ENCODE measurements at places on chromosomes 3 and 15.
A peak's percentile ranks its signal among the peaks of the same experiment; 100 is the strongest.

GRCh38 chr3:39970982-39971381, 161.6 kb downstream of the MYRIP start:
- no peak for DNase-seq

- no peak for DNase-seq
Measured at GRCh38 chr15:39936187-39936586, 2.3 kb downstream of the EIF2AK4 start.

GRCh38 chr3:59749291-59749690, 699.5 kb upstream of the CFAP20DC start:
- no peak for DNase-seq

DNA sequence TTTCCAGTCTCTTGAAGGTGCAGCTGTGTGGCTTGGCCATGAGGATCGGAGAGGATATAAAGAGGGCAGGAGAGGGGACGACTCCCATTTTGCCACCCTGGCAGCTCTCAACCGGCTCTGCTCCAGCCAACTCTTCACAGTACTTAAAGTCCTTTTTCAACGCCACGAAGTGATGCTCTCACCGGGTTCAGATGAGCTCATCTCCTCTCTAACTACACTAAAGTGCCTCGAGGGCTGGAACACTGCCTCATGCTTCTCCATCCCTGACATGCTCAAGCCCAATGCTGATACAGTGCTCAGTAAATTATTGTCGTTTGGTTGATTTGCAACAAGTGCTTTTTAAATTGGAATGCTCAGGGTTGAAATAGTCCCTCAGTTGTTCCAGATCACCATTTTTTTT, 97.8 kb downstream of the GTPBP8 start:
- no peak for DNase-seq

GRCh38 chr3:46545818-46546630, 20.1 kb downstream of the LRRC2 start:
- no peak for DNase-seq

DNA sequence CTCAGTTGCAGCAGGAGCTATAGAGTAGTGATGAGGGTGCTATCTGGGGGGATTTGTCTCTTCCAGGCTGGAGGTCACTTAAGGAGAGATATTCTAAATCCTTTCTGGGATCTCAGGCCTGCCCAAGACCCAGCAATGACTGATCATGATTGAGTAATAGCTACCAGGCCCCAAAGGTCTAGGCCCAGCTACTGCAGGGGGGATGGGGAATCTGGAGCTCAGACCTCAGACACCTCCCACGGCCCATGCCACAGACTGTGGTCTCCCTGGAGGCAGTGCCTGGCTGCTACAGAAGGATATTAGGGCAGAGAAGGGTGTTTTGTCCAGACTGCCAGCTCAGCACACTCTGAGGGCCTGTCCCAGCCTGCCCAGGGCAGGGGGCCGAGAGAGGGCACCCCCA, 6.9 kb downstream of the SLC38A3 start:
- DNase-seq: no peak

- peak; percentile 21 for DNase-seq
Measured at GRCh38 chr3:167882057-167882667, 146.6 kb downstream of the SERPINI1 start.

DNA sequence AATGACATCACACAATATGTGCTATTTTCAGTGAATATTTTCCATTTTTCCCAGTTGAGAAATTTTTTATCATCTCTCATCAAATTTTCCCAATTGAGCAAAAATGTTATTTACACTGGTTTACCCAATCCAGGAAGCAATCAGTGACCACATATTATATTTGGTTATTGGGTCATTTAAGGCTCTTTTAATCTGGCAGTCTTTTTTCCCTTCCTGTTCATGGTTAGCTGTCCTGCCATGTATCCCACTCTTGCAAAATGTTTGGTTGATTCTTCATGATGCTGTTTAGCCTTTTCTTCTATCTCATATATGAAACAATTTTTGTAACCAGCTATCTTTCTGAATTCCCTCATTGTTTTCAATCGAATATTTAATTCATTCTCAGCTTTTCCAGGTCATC, 626.0 kb downstream of the RBMS3 start:
- no peak for DNase-seq

- peak; percentile 71 for DNase-seq
Measured at GRCh38 chr15:39530480-39531342, 50.2 kb upstream of the THBS1 start.

DNA sequence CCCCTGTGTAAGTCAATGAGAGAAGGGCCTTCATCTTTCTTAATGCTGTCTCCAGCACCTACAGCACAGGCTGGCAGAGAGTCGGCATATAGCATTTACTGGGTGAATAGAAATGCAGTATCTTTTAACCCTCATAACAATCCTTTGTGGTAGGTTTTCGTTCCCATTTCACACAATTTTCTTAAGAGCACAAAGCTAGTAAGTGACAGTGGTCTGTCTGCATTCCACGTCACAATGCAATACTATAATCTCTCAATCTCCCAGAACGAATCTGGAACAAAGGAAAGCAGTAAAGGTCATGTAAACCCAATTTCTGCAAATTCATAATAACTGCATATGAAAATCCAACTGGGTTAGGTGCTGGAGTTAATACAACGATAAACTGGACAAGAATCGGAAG, 1.4 kb upstream of the ZFAND6 start:
- no peak for DNase-seq

GRCh38 chr15:98586066-98586465, 62.3 kb upstream of the IGF1R start:
- DNase-seq: no peak

- no peak for DNase-seq
Measured at GRCh38 chr15:48144889-48145288, 24.1 kb downstream of the SLC24A5 start.

GRCh38 chr3:52128118-52128683, 26.0 kb downstream of the POC1A start:
- peak; percentile 51 for DNase-seq

GRCh38 chr3:78049521-78049920, 1009.6 kb downstream of the ROBO2 start:
- DNase-seq: no peak

- no peak for DNase-seq
Measured at GRCh38 chr15:56244811-56245576, 1.3 kb upstream of the RFX7 start.

DNA sequence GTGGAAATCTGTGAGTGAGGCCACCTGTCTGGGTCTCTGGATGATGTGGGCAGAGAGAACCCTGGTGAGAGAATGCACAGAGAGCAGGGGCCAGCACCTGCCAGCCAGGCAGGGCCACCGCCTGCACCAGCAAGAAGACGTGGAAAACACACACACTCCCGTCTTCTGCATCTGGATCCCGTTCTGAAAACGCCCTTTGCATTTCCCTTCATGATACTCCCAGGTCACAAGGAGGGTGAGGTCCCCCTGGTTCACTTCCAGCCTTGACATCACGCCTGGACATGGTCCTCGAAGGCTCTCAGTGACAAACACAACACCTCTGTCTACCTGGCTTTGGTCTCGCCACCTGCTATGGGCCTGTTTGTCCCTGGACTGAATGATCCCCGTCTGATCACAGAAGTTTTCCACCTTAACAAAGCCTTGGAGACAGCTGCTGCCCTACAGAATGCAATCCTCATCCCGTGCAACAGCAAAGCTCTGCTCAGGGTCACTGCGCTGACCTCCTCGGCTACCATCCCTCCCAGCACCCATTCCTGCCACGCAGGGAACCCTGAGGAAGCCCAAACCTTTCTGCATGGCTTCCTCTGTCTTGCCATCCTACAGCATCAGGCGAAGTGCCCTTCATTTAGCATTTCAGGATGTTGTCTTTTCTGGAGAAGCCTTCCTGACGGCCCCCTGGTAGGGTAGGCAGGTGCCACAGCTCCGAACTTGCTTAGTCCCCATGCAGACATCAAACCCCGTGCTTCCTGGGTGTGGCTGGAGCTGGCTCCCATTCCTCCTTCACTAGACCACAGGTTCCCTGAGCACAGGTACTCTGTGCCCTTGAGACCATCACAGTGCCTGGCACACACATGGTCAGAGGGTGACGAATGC, 122.5 kb downstream of the ATP10A start:
- DNase-seq: no peak

- peak; percentile 81 for DNase-seq
Measured at GRCh38 chr15:36501063-36501678, 78.3 kb upstream of the CDIN1 start.

GRCh38 chr3:180855956-180856355, 56.5 kb upstream of the FXR1 start:
- no peak for DNase-seq

GRCh38 chr15:40330368-40330836, 6.9 kb downstream of the INAFM2 start:
- no peak for DNase-seq

GRCh38 chr3:190024912-190025311, 95.8 kb downstream of the P3H2 start:
- no peak for DNase-seq

DNA sequence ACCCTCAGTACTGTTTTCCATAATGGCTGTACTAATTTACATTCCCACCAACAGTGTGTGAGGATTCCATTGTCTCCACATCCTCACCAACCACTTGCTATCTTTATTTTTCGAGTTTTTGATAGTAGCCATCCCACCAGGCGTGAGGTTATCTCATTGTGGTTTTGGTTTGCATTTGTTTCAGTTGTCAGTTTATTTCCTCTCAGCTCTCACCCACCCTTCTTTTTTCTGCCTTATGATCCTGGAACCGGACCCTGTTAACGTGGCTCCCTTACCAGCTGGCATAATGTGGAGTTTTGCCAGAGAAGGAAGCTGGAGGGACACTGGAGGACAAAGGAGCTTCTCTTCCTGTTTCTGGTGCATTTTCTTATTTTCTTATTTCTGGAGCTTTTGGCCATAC, 25.1 kb upstream of the SH3GL3 start:
- no peak for DNase-seq

GRCh38 chr3:176513604-176514003, 683.7 kb downstream of the TBL1XR1 start:
- DNase-seq: no peak

DNA sequence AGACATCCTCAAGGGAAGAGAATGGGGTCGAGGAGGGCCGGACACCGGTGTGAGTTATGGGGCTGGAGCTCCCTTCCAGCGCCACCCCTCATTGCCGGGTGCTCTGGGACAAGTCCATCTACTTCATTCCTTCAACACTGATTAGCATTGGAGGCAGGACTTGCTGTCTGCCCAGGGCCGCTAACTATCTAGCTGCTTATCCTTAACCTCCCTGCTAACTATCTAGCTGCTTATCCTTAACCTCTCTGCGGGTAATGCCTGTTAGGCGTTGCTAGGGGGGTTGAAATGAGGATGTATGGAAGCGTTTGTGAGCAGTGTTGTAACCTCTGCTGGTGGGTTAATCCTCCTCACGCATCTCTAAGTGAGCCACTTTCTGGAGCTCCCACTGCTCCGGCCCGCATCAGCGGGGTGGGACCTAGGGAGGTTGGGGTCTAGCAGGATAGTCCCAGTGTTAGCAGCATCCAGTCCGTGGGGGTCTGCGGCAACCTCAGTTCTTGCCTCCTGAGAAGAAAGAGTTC, 10.9 kb upstream of the CHAC1 start:
- no peak for DNase-seq

- DNase-seq: no peak
Measured at GRCh38 chr15:97547381-97547780, 413.1 kb upstream of the ARRDC4 start.

DNA sequence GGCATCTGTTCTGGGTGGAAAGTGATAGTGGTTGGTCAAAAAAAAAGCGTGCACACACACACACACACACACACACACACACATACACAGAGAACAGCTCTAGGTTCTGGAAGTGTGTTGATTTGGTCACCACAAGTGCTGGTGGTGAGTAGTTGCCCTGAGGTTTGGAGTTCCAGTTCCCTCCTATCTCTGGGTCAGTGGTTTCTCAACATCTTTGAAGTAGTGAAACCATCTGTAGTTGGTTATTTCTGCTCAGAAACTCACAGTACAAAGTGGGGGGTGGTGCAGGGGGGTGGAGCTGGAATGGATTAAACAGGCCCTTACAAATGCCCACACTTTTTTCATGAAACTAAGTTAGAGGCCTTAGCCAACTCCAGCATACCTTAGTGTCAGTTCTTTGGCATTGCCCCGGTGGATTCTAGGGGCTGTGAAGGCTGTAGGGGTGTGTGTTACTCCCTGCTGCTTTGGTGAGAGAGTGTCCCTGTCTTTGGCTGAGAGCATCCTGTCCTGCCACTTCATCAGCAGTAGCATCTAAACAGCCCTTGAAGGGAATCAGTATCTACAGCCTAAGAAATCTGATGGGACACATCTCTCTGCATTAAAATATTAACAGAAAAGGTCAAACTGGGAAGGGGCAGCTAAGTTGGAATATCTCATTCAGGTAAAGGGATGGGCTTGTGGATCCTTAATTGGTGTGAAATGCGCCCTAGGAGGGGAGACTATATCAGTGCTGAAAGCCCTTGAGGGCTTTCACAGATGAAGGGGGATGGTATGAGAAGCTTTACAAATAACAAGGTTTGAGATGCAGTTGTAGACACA, 20.6 kb downstream of the SMAD3 start:
- no peak for DNase-seq

- DNase-seq: peak; percentile 66
Measured at GRCh38 chr15:99123713-99124451, 19.0 kb downstream of the SYNM start.

- DNase-seq: no peak
Measured at GRCh38 chr3:112027826-112028225, 6.7 kb upstream of the TMPRSS7 start.

DNA sequence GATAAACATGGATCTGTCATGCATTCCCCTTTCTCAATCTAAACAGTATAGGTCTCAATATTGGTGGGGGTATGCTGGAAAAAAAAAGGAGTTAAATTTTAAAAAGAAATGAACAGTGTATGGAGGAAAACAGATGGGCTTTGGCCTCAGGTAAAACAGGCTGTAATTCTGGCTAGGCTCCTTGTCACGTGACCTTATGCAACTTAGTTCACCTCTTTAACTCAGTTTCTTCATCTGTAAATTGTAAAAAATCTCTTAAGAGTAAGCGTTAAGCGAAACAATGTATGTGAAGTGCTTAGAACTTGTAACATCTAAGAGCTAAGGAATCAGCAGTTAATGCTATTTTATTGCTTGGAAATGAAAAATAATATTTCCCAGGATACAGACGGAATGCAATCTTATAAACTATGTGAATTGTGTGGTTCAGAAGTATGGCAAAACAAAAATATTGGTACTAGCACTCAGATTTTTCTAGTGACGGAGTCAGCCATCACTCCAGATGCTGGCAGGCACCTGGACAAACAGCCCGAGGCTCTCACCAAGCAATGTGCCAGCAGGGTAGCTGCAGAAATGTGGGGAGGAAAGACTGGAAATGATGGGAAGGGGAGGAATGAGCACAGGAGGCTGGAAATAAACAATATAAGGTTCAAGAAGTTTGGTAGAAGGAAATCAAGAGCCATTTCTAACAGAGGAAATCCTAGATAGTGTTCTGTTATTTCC, 172.8 kb downstream of the USP13 start:
- DNase-seq: peak; percentile 96

DNA sequence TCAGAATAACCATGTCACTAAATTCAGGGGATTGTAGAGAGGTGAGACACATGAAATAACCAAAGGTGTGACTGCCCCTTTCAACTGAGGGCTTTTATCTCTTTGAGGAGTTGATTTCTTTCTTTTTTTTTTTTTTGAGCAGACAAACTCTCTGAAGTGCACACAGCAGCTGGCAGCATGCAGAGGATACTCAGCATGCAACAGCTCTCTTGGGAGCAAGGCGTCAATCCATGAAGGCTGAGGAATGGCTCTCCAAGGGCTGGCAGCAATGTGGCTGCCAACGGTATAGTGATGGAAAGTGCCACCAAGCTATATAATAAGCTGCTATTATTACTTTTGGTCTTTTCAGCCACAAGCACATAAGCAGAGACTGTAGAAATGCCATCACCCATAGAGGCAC, 226.7 kb upstream of the FEZF2 start:
- DNase-seq: no peak

- no peak for DNase-seq
Measured at GRCh38 chr3:172305552-172305951, 142.7 kb downstream of the GHSR start.
